ENCODE measurements at places on chromosomes 7 and 10.

GRCh38 chr7:143391462-143392404, 10.6 kb downstream of the ZYX start:
- DNase-seq: peak; percentile 75

DNA sequence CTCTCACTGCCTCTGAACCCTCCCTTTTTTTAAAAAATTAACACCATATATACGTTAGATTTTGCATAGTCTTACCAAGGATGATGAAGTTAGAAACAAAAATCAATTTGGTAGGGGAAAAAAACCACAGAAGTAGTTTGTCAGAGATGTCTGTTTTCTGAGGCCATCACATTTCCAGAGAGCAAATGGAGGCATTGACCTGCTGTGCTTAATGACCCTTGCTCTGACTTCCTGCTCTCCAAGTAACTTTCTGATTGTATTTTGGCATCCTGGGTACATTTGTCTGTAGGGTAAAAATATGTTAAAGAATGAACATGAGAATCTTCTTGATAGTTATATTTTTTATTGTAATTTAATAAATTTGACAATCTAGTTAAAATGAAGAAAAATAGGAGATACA, 140.2 kb downstream of the LCOR start:
- DNase-seq: no peak

DNA sequence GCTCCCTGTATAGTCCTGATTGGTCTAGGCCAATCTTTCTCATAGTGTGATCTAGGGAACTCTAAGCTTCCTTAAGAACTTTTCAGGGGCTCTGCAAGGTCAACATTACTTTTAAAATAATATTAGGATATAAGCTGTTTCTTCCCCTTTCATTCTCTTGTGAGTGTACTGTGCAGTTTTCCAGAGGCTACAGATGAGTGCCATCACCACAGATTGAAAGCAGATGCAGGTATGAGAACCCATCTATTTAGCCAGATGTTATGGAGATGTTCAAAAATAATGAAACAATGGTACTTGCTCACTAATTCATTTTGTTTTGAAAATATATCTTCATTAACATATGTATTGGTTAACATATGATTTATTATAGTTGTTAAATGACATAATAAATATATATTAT, 169.2 kb upstream of the SEMA3A start:
- no peak for DNase-seq

- DNase-seq: no peak
Measured at GRCh38 chr10:8534096-8534495, 479.6 kb downstream of the GATA3 start.

DNA sequence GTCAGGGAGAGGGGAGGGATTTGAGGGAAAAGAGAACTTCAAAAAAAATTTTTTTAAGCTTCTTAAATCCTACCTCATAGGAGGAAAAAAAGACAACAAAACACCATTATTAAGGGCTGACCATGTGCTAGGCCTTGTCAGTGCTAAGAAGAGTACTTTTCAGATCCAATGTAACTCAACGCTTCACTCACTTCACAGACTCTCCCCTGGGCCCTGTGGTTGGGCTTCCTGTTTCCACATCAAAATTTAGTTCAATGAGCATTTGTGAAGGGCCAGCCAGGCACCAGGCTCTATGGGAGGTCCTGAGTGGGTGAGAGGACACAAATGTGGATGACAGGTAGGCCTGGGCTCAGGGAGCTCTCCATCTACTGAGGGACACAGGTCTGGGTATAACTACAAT, 249.8 kb downstream of the PTEN start:
- DNase-seq: no peak

DNA sequence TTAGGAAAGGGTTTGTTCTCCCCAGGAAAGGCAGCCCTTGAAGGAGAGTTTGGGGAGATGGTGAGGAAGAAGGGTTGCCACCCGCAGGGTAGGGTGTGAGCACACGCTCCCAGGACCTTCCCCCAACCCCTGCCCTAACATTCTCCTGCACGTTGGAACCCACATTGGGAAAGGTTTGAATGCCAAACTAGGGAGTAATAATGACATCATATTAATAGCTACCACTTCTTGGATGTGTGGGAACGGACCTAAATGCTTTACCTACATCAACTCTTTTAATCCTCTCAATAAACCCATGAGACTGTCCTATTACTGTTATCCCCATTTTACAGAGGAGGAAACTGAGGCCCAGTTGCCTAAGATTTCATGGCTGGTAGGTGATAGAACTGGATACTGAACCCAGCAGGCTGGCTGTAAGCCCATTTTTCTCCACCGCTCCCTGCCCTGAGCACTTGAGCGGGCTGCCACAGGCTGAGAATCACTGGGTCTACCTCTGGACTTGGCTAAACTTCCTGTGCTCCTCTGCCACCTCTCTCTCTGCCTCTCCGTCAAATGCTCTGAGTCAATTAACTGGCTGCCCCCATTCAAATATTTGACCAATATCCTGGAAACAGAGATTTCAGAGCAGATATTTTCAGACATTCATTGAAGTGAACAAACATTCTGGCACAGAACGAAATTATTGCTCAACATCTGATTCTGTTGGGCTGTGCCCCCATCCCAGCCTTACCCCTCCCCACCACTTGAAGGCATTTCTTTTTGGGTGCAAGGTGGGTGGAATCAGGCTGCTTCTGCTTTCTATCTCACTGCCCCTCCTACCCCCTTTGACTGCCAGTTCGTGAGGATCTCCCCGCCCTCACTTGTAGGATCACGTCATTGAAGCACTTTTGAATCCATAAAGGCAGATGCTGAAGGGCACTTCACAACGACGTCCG, 129.7 kb downstream of the C10orf105 start:
- DNase-seq: no peak

- DNase-seq: no peak
Measured at GRCh38 chr7:127946111-127946510, 85.1 kb downstream of the LRRC4 start.

DNA sequence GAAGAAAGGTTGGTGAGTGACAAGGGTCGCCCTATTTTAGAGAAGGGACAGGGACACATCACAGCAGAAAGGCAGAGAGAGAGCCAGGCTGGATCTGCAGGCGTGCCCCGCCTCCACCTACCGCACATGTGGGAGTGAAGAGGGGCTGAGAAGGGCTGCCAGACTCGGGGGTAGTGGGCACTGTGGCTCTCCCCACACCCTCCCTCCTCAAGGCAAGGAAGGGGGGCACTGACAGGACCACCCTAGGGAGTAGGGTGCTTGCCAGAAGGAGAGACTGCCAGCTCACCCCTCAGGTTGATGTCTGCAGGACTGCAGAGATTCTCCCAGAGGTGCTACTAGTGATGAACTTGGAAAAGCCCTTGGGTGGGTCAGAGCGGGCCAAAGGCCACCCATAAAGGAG, 62.8 kb upstream of the ZRANB1 start:
- DNase-seq: peak; percentile 49

- DNase-seq: no peak
Measured at GRCh38 chr10:59702347-59702746, 7.3 kb downstream of the SLC16A9 start.

- DNase-seq: no peak
Measured at GRCh38 chr7:53947732-53948131, 594.4 kb upstream of the VSTM2A start.

DNA sequence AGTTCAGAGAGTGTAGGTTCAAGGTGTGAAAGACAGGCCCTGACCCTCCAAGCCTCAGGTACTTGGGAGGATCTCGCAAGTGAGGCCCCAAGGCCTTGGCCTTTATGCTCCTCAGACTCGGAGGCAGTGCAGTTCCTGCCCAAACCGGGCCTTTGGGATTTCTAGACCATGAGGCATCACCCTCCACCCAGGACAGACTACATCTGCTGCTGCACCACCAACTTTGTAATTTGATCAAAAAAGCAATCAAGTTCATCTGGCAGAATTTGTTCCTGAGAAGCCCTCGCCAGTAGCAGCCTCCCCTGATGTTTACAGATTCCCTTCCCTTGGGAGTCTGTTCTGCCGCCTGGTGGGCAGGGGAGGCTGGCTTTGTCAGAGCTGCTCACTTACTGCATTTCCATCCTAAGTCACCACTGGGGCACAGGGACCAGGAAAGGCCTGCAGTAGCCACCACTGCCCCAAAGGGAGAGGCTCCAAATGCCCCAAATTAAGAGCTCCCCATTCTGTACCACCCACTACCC, 2.1 kb downstream of the CAMK2G start:
- no peak for DNase-seq

GRCh38 chr7:6653071-6654003, 16.2 kb downstream of the ZNF316 start:
- no peak for DNase-seq

GRCh38 chr7:117827862-117828261, 45.4 kb downstream of the CTTNBP2 start:
- DNase-seq: no peak

DNA sequence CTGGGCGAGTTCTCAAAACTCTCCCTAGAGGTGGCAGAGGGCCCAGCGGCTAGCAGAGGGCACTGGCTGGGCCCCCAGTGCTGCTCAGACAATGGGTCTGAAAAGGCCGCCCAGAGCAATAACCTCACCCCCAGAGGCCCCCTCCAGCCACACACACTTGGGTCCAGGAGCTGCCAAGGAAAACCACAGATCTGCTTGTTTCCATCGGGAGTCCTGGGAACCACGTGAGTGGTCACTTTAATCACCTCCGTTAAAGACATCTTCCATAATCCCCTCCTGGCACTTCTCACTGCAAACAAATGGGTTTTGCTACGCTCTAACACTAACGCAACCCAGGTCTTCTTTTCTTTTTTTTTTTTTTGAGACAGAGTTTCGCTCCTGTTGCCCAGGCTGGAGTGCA, 30.0 kb downstream of the NUDT1 start:
- DNase-seq: no peak

- no peak for DNase-seq
Measured at GRCh38 chr10:71706216-71707121, 13.1 kb downstream of the C10orf105 start.

DNA sequence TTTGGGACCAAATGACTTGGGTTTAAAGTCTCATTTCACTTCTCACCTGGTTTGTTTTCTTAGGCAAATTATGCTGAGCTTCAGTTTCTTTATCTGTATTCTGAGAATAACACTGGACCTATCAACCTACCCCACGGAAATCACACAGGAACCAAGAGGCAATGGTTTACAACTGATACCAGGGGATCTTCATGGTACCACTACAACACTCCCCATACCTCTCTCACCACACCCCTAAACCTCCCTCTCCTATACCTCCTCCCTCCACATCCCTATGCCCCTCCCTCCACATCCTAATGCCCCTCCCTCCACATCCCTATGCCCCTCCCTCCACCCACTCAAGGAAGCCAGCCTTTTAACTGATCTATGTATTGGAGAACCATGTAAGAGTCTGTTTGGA, 9.9 kb downstream of the FAM204A start:
- no peak for DNase-seq

DNA sequence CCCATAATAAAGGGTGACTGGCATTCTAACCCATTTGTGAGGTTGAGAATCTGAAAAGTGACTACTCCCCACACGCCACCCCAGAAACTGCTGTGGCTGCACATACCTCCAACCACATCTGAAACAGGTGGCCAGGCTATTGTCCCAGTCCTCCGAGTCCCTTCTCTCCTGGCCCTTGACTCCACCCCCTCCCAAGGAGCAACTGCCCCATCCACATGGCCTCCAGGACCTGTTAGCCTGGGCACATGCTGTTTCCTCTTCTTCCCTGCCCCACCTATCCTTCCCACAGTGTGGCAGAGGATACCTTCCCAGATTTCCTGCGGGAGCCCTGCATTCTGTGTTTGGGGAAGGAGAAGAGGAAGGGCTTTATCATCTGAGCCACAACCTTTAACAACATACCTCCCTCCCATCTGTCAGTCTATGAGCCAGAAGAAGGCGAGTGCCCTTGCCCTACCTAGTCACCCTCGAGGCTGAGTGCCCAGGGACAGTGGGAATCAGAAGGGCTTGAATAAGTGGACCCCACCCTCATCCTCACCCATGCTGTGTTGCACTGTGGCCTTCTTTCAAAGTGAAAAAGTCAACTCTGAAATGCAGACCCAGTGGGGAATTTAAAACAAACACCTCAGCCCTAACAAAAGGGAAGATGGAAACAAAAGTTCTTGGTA, 11.9 kb downstream of the STEAP1B start:
- no peak for DNase-seq

- DNase-seq: no peak
Measured at GRCh38 chr10:125023255-125023654, 81.3 kb downstream of the ZRANB1 start.

- DNase-seq: no peak
Measured at GRCh38 chr10:75588031-75588430, 156.6 kb downstream of the LRMDA start.

GRCh38 chr10:127736222-127736914, 617 bp upstream of the FOXI2 start:
- no peak for DNase-seq

DNA sequence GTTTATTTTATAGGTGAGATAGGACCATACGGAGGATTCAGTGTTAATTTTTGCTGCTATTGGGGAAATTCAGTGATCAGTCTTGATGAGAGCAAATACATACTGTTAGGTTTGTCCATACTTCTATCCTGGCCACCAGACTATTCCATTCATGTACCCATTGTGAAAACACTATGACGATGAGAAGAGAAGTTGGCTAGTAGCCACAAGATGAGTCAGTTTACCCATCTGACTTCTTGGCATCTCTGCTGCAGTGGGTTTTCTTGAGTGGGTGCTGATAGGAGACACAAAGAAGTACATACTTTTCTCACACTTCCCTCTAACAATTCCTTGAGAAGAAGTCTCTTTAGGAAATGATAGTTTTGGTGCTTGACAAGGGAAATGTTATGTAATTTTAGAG, 133.1 kb downstream of the TFPI2 start:
- no peak for DNase-seq

GRCh38 chr10:118272767-118273166, 69.4 kb downstream of the FAM204A start:
- DNase-seq: no peak

GRCh38 chr7:76509931-76510877, at the start of gene UPK3B:
Gene UPK3B, plus strand, starts transcription at chr7:76510552. Its CDS starts 101 bp downstream, at chr7:76510653.
- DNase-seq: no peak

- DNase-seq: no peak
Measured at GRCh38 chr10:61635932-61636331, 26.8 kb upstream of the CABCOCO1 start.

GRCh38 chr10:24722131-24722675, 1.5 kb downstream of the ARHGAP21 start:
- DNase-seq: no peak

GRCh38 chr7:3080106-3080505, 36.4 kb upstream of the CARD11 start:
- DNase-seq: no peak

DNA sequence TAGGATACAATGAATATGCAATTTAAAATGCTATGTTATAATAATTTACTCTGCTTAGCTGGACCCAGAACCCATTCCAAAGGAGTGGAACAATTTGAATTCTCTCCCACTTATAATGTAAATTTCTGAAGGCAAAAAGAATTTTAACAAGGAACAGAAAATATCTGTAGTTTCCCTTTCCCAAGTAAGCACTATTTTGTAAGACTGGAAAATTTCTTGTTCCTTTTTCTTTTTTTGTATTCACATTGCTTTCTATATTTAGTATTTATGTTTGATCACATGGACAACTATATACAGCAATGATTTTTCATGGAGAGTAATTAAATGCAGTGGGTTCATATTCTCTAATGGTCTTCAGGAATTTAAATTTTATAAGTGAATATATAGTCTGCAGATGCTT, 127.4 kb downstream of the GPR85 start:
- no peak for DNase-seq
